Memory B cell (primary cell): ENCODE measurements at places on chromosomes 2 and 18.
A peak's percentile ranks its signal among the peaks of the same experiment; 100 is the strongest.

DNA sequence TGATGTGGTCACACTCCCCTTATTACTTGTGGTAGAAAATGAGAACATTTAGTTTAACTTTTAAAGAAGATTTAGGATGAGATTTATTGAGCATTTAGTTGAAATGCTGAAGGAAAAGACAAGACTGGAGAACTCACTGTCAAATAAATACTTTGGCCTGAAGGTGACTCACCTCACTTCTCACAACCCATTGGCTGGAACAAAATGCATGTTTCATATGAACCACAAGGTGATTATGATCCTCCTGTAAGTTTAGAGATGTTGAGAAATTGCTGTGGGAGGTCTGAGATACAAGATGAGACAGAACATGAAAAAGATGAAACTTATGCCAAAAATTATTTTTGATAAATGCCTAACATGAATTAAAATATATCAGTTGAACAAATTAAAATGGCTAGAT is 1004.5 kb downstream of the SOCS6 start:
- DNase-seq: no peak

DNA sequence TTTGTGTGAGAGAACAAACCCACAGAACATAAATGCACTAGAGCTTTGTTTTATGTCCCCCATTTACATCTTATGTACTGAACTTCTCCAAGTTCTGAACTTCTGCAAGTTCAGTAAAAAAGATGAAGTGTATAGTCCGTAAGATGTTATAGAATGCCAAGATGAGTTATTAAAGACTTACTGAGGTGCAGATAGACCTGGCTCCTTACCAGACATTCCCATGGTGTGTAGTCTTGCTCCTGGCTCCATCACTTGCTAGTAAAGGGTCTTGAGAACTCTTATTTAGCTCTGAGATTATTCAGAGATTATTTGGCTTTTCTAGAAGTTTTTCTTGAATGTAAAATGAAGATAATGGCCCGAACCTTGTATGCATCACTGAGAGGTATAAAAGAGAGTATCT is 16.8 kb downstream of the GULP1 start:
- DNase-seq: no peak

DNA sequence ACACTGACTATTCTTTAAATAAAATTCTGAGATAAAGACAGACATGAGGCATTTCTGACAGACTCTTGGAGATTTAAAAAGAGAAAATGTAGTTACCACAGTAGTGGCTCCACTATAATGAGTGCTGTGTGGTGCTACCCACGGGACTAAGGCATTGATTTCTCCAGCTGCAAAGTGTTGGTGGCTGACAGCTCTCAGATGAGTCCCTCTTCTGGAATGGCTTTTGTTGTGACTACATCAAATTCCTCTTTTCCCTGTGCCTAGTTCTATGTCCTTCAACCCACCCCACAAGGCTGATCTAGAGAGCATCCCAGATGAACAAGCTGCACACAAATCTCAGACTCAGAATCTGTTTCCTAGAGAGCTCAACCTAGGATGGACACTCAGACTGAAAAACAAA is 884.8 kb upstream of the ZEB2 start:
- no peak for DNase-seq

DNA sequence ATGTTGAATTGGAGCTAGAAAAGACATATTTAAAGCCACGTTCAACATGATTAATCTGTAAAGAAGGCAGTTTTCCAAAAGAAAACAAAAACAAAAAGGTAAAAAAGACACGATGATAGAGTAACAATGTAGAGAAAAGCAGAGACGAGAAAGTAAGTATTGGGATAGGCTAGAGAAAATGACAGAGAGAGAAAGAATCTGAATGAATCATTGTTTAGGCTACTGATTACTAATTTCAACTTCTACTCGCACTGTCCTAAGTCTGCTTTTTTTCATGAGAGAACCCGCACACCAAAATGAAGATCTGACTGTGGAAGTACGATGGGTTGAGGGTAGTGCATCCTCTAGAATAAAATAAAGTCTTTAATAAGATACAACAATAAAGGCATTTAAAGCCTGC is 1599.2 kb upstream of the TMEFF2 start:
- no peak for DNase-seq

DNA sequence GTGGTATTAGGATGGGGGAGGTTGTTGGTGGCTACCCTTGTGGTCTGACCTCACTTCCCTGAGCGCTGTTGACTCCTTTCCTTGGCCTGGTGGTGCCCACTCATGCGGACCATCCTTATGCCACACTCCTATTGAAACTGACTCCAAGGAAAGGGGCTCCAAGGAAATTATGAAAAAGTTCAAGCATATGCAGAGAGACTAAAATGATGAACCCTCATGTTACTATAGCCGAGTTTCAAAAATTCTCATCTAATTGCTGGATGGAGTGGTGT is 96.2 kb upstream of the STPG4 start:
- no peak for DNase-seq

DNA sequence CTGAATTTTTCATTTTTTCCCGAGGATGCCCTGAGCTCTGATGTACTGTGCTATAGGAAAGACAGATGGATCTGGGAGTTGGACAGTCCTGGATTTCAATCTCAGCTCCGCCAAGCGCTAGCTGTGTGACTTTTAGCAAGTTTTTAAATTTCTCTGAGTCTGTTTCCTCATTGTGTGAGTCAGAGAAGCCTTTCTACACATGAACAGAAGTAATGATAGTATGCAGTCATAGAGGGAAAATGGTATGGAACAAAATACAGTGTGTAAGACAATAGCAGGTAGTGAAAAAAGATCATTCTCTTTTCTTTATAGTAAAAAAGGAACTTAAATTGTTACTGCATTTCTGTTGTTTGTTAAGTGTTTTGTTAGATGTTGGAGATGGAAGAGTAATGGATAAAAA is 52.4 kb upstream of the PPM1B start:
- no peak for DNase-seq

GRCh38 chr2:119219873-119220272 is 3.8 kb upstream of the STEAP3 start:
- no peak for DNase-seq

GRCh38 chr18:62741584-62741983 is 26.2 kb downstream of the PHLPP1 start:
- no peak for DNase-seq

DNA sequence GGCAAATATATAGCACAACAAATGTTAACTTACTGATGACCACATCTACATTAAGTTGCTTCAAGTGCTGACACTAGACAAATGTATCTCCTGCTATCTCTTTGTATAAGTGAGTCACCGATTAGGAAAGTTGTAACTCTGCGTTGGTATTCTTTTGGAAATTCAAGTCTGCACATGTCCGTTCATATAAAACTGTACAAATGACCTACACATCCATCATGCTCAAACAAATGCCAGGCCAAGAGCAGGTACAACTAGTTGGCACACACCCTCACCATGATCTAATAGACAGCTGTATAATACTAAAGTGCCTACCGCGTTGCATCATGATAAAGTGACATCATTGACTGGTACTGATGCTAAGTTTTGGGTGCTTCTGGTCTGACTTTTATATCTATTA is 141.1 kb downstream of the RBMS1 start:
- DNase-seq: no peak

DNA sequence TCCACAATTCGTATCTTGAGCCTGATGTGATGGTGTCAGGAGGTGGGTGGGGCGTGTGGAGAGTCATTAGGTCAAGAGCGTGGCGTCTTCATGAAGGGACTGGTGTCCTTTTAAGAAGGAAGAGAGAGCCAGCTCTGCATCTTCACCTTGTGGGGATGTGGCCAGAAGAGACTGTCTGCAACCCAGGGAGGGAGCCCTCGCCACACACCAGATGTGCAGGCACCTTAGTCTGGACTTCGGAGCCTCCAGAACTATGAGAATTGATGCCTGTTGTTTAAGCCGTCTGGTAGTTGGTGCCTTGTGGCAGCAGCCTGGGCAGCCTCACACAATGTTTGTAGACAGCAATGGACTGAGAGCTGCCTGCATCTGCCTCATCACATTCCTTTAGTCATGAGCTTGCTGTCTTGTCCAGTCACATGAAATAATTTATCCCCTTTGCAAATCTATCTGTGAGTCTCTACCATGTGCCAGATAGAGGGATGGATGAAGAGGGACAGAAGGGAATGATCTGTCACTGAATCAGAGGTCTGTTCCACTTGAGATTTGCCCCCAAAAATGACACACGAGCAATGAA is 61.0 kb downstream of the MYT1L start:
- no peak for DNase-seq

GRCh38 chr2:29227935-29228675 is 112.9 kb downstream of the CLIP4 start:
- DNase-seq: no peak

GRCh38 chr2:61878761-61879160 is 9.7 kb downstream of the CCT4 start:
- no peak for DNase-seq

DNA sequence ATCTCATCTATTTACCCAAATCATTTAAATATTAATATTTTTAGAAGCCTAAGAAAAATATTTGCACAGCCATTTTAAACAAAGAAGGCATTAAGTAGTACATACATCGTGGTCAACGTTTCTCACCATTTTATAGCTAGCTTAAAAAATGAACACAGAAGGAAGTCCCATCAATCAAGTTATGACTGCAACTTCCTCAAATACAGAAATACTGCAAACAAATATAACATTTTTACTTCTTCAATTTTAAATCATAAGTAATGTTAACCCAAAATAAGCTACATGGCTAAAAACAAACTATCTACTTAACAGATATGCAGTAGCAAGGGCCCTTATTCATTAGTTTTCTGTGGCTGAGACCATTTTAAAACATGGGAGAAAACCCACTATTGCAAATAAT is 30.6 kb downstream of the ITSN2 start:
- no peak for DNase-seq

- no peak for DNase-seq
These were observed 4.2 kb downstream of the FZD5 start for GRCh38 chr2:207765547-207765946.

- no peak for DNase-seq
These were observed 98.8 kb downstream of the CTAGE1 start for GRCh38 chr18:22318745-22319407.

DNA sequence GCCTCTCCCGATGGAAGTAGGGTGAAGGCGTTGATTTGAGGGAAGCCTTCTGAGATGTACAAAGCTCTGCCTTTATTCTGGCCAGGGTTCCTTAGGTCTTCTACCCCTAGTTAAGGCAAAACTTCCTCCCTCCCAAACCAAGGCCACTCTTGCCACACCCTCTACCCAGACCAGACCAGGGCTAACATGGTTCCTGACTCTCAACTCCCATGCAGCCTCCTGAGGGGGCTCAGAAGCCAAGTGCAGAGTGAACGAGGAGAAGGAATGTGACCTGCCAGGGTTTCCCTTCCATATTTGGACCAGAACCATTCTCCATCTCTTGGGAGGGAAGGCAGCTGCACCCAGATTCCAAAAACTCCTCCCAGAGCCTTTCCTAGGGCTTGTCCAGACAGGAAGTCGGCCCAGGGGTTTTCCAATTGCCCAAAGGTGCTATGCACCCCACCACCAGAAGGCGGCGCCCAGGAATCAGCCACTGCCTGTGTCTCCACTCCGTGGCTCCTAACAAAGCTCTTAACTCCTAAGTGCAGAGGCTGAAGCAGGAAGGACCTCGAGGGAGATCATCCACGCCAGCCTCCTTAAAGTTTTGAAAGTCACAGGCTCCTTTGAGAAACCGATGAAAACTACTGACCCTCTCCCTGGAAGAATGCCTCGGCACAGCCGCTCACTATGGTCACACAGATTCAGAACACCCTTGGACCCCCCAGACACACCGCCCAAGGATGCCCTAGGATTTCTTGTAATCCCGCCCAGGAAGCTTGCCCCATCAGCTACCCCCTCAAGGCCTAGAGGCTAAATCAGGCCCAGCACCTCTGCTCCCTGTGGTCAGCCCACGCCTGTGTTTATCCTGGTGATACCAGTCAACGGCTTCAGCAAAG is 157.8 kb downstream of the SMAD2 start:
- peak; percentile 57 for DNase-seq

DNA sequence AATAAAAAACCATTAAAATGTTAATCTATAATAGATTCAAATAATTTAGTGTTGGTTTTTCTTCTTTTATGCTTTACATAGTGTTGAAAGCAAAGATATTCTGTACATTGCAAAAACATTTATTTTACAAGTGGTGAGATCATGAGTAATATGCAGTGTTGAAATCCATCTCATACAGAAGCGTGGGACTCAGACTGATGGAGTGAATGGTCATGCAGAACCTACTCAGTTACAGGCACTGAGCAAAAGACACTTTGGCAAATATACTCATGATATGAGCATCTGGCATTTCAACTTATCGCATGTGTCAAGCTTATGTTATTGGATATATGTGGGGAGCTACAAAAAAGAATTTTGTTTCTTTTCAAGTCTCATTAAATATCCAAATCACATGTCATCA is 620.2 kb upstream of the NETO1 start:
- no peak for DNase-seq

DNA sequence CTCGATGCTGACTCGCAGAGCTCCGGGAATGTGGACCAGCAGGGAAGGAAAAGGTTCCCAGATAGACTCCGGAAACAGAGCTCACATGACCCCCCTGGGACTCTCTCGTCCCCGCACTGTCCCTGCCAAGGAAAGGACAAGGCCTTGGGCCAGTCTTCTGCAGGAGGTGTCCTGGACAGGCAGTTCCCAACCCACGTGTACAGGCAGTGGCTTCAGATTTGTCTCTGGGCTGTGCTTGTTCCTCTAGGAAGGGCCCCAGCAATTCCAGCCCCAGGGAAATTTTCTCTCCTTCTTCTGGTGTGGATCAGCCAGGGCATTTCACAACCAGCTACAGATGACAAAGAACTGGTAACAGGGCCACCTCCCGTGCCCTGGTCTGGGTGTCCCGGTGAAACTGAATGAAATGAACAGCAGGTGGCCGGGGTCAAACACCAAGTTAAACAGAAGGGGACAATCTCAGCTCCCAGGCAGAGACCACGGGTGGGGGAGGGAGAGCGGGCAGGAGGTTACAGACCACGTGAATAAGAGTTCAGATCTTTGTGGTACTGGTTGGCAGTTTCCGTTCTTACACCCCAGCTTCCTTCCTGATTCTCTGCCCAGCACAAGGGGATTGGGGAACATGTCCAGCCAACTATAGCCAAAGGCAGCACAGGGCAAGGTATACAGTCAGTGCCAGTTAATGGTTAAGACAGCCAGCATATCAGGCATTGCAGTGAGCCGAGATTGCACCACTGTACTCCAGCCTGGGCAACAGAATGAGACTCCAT is 52.2 kb upstream of the CAB39 start:
- no peak for DNase-seq

DNA sequence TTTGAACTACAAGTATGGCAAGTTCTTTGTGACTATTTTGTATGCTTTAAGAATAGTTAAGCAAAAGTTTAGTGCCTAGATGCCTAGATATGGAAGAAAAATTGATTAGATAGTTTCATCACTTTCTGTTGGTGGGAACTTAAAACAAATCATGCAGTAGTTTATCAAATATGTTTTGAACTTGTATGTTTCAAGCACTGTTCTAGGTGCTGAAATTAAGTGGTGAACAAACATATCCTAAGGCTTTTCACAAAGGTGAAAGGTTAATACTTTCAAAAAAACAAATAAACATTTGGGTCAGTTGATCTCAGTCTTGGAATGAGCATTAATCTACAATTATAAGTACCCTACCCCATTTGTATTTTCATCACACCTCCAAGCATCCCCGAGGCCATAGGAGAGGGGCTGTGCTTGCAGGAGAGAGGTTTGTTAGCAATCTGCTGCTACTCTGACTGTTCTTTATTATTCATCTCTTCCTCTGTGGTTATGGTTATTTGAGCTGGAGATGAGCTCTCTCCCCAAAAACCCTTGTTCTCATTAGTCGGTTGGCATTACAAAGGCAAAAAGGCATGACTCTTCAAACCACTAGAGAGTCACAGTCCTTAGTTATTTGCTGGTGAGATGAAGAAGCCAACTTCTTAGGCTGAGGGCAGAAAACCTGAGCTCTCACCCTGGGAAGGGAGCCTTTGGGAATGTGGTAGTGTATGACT is 103.9 kb upstream of the FHL2 start:
- no peak for DNase-seq

- DNase-seq: no peak
These were observed 19.4 kb downstream of the ANTXR1 start for GRCh38 chr2:69032336-69032735.
